ENCODE measurements at places on chromosomes 16 and 17.

DNA sequence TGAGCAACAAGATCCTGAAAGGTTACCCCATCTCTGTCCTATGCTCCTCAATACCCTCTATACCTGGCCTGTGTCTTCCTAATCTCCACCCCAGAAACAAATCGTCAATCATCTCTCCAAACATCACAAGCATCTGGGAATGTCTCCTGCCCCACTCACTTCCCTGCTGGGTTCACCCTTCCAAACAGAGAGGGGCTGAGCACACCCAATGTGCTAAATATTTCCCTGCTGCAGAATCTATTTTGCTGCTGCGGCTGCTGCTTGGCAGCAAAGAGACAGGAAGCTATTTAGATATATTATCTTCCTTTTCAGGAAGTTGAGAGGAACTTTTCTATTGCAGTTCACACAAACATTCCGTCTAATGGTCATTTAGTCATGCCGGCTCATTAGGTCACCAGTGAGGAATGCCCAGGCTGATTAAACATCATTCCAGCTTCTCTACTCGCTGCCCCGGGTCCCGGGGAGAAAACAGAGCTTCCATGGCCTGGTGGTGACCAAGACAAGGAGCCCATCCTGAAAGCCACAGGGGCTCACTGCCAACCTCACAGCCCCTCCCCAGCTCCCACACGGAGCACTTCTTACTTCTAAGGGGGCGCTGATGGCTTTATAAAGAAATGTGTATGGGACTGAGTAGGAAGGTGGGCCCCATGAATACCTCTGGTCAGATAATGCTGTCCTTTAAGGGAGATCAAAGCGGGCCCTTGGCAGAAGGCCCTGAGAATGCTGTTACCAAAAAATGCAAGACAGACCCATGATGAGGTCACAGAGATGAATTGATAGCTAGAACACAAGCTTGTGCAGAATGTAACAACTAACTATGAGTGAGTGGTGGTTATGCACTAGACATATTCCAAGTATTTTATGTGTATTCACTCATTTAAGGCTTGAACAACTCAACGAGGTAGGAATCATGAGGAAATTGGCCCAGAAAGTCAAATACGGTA, 218.3 kb downstream of the SOX9 start:
- DNase-seq = no peak

DNA sequence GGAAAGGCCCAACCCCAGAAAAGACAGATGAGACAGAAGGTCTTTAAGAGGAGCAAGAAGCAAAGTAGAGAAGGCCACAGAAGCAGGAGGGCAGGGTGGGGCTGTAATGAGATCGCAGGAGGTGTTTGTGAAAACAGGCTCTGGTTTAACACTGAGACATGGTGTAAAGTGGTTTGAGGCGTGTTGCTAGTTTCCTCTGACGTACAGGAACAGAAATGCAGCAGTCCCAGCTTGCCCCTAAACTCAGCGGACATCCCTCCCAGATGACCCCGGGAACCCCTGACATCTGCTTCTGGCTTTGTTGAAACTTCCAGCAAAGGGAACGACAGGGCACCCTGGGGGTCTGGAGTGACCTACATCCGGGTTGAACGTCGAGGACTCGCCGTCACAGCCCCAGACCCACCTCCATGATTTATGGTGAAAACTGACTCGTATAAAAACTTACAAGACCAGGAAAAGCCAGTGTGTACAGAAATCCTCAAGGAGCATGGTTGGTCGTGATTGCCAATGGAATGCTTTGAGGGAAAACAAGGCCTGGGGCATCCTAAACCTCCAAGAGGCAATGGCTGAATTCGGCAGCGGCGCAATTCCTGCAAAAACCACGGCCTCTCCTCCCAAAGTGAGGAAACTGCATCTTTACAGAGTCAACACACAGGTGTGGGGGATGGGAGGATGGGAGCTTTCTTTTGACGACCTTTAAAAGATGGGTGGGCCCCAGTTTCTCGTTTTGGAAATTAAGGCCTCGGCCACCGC, 25.8 kb downstream of the LITAF start:
- peak; percentile 54 for DNase-seq

- DNase-seq = peak; percentile 55
Observed at GRCh38 chr16:56424791-56425438, 430 bp downstream of the AMFR start.

DNA sequence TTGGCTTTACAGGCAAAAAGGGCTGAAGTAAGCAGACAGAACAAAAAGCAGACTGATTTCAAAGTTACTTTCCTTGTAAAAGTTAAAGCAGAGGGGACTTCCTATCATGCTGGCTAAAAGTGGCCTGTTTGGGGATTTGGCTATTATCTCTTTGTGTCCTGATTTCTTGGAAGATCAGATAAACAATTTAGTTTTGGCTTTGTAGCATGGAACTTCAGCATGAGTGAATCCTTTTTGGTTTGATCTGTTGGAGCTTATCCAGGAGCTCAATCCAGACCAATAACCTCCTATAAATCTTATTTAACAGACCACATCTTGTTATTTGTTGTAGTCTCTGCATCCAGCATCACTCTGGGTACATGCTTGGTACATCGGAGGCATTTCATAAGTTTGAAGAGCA, 8.9 kb upstream of the RNF112 start:
- DNase-seq = no peak

GRCh38 chr16:27231692-27232060, 28.4 kb downstream of the KDM8 start:
- DNase-seq = no peak

DNA sequence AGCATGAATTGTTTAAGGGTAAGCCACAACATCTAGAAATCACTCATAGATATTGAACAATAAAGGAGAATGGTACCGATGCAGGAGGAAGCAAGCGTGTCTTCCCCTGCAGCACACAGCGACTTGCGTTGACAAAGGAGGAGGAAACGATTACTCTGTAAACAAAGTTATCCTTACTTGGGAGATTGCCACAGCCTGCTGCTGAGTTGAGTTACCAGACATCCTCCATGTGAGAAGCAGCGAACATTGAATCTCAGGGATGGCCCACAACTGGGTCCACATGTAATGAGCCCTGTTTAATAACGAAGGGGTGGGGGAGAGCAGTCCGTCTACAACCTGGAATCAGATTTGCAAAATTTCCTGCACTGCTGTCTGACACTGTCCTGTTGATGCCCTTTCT, 27.7 kb downstream of the CLUH start:
- DNase-seq = no peak

GRCh38 chr17:55883149-55883548, 132.3 kb downstream of the PCTP start:
- no peak for DNase-seq

DNA sequence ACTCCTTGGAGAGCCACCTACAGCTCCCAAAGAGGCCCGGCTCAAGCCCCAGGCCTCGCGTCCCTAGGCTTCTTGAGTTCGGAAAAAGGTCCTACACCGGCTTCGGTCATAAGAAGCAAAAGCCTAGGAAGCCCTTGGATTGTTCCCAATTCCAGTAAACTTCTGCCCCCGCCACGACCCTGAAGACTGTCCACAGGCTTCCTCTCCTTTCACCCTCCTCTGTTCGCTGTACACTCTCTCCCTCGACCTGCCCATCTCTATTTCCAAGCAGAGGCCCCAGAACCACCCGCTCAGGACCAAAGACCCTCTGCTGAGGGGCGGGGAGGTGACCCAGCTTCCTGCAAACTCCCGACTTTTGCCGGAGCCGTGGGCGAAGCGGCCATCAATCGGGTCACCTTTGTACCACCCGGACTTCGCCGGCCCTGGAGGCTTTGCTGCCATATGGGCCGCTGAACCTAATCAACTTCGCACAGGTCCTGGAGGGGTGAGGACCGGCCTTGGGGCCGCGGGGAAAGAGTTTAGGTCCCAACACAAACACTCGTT, 2.7 kb downstream of the HOXB2 start:
- peak; percentile 17 for DNase-seq

DNA sequence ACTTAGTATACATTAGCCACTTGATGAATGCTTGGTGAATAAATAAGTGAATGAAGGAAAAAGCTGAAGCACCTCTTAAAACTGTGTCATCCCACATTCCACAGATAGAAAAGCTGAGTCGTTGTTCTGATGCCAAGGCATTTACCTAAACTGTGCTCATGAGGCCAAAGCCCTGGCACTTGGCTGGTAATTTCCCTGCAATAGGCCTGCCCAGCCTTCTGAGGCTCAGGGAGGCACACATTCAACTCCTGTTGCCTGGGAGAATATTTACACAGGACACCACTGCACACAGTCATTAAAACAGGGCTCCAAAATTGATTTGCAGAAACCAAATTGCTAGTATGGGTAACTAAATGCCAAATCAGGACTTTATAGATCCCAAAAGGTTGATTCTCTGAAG, 333.0 kb upstream of the C16orf82 start:
- DNase-seq = no peak

DNA sequence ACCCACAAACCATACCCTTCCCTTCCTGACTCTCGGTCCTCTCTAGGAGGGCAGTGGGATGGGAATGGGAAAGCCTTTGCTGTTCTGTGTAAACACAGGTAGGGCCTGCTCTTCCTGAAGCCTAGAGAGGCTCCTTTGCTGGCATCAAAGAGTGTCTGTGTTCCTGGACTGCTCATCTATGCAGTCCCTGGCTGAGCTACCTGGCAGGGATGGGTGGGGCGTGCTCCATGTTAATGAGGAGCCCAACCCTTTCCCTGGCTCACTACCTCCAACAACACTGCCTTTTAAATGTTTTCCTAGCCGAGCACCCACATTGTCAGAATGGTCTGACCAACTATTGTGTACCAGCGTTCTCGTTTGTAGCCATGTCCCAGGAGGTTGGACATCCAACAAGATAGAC, 26.6 kb upstream of the NAGLU start:
- DNase-seq = no peak

GRCh38 chr17:40178660-40179059, 1.4 kb downstream of the RAPGEFL1 start:
- DNase-seq = no peak

DNA sequence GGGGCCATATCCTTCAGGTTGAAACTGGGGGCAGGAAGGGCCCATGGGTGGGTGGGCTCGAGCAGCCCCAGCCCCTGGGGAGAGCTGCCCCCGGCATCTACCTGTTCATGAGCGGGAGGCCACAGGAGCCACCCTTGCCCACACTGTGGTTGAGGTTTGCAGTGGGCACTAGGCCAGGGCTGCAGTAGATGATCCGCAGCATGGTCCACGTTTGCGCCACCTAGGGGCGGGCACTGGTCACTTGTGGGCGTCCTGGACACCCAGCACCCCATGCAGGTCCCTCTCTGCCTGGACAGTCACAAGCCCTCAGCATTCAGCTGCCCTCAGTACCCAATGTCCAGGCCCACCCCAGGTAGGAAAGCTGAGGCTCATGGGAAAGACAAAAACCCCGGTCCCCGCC, 1.8 kb upstream of the JMJD8 start:
- DNase-seq = no peak

DNA sequence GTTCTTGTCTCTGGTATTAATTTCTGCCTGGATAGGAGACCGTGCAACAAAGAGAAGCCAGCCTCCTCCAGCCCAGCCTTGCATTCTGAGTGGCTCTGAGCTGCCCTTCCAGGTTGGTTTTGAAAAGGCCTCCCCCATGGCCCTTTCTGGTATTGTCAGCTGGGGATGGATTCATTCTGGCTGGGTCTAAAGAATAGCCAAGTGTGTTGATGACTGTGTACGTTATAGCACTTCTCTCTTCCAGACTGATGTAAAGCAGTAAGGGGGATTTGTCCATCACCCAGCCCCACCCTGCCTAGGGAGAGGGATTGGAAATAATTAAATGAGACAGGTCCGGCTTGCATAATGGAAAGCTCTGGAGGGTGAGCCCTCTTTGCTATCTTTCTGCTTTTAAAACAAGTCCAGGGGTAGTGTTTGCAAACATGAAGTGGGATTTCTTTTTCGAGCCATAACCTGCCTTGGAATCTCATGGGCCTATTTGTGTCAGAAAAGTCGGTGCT, 146.4 kb downstream of the MSI2 start:
- DNase-seq = no peak

DNA sequence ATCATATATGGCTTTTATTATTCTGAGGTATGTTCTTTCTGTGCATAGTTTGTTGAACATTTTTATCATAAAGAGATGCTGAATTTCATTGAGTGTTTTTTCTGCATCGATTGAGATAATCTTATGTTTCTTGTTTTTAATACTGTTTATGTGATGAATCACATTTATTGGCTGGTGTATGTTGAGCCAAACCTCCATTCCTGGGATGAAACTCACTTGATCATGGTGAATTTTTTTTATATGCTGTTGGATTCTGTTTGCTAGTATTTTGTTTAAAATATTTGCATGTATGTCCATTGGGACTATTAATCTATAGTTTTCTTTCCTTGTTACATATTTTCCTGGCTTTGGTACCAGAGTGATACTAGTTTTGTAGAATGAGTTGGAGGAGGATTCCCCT, 500.2 kb downstream of the CDH11 start:
- DNase-seq = no peak

- DNase-seq = peak; percentile 79
Observed at GRCh38 chr16:30186782-30187555, 3.6 kb downstream of the CORO1A start.

GRCh38 chr17:39208893-39209292, 8.8 kb downstream of the RPL19 start:
- no peak for DNase-seq

GRCh38 chr16:28534542-28535373, 4.0 kb downstream of the NUPR1 start:
- DNase-seq = no peak
